Brain microvascular endothelial cell (primary cell): ENCODE measurements at places on chromosomes 11 and 22.
A peak's percentile ranks its signal among the peaks of the same experiment; 100 is the strongest.

GRCh38 chr11:748007-748359, 719 bp downstream of the TALDO1 start:
- no peak for DNase-seq

- peak; percentile 85 for DNase-seq
Observed at GRCh38 chr22:18031695-18032454, 7.5 kb upstream of the MICAL3 start.

GRCh38 chr22:38966380-38966702, 8.9 kb downstream of the APOBEC3A start:
- no peak for DNase-seq

GRCh38 chr22:22026157-22026831, 43.7 kb upstream of the TOP3B start:
- DNase-seq, result no peak

DNA sequence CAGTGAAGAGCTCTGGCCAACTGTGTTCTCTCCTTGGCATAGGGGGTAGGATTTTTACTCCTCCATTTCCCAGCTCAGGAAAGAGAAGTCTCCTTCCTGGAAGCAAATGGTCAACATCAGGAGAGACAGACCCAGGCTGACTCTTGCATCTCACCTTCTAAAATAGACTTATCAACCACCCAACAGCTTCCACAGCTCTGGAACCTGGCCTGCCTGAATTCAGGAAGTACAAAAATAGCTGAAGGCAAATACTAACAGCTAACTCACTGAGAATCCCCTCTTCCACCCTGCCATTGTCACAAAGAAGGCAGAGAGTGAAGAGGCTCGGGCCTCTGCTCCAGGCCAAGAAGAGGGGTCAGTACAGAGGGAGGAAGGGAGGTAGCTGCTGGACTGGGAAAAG, 213.6 kb downstream of the NXPE2 start:
- no peak for DNase-seq

DNA sequence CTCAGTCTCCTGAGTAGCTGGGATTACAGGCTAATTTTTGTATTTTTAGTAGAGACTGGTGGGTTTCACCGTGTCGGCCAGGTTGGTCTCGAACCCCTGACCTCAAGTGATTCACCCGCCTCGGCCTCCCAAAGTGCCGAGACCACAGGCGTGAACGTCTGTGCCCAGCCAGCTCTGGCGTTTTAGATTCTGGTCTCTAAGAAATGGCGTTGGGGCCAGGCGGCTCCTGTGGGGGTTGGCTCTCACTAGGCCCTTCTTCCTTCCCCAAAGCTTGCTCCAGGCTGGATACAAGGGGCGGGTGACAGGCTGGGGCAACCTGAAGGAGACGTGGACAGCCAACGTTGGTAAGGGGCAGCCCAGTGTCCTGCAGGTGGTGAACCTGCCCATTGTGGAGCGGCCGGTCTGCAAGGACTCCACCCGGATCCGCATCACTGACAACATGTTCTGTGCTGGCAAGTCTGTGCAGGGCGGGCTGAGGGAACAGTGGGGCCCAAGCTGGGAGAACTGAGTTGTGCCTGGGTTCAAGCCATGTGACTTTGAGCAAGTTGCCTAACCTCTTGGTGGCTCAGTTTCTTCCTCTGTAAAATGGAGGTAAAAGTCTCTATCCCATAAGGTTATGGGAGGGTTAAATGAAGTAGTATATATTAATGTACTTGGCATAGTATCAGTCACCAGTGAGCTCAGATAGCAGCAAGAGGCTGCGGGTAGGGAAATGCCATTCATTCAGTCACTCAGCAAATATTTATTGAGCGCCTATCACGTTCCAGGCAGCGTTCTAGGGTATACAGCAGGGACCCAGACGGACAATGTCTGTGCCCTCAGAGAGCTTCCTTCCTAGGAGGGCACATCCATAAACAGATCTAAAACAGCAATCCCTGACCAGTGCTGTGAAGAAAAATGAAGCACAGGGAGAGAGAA, 10.4 kb downstream of the F2 start:
- no peak for DNase-seq

DNA sequence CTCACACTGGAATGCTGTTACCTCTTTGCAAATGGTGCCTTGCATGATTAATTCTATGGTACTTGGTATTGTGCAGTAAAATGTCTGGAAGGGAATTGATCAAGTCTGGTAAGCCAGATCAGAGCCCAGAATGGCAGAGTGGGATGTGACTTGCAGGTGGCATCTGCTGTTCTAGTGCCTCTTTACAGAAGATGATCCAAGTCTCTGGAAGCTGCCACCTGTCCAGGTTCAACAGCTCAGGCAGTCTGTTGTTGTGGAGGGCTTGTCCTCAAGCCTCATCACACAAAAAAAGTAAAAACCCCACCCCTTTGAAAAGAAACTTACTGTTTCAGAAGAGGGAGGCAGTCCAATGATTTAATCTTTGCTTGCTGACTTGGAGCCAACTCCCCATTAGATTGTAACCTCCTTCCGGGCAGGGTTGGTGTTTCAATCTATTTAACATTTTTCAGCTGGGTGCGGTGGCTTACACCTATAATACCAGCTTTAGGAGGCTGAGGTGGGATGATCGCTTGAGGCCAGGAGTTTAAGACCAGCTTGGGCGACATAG, 17.1 kb downstream of the ZNRF3 start:
- DNase-seq, result no peak

DNA sequence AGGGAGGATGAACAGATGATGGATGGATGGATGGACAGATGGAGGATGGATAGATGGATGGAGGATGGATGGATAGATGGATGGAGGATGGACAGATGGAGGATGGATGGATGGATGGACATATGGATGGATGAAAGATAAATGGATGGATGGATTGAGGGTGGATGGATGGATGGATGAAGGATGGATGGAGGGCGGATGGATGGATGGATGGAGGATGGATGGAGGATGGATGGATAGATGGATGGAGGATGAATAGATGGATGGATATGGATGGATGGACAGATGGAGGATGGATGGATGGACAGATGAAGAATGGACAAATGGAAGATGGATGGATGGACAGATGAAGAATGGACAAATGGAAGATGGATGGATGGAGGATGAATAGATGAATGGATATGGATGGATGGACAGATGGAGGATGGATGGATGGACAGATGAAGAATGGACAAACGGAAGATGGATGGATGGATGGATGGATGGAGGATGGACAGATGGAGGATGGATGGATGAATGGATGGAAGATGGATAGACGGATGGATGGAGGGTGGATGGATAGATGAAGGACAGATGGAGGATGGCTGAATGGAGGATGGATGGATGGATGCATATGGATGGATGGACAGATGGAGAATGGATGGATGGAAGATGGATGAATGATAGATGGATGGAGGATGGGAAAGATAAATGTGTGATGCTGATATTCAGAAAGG, 7.4 kb downstream of the IFITM10 start:
- no peak for DNase-seq

- DNase-seq, result no peak
Observed at GRCh38 chr11:14942745-14943144, 29.4 kb downstream of the CALCA start.

DNA sequence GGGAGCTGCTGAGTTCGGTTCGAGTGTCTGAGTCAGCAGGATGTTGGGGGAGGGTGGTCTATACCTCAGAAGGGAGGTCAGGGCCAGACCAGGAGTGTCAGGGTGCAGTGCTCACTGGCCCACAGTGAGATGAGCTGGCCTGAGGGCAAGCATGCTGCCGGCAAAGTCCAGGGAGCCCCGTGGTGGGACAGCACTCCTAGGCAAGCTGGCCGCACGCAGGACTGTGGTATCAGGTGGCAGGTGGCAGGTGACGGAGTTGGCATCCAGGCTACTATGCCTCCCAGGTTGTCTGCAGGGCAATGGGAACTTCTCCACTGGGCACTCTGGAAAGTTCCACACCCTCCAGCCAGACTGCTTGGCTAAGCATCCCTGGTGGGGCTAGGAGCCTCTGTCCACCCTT, 4.8 kb downstream of the FGF3 start:
- DNase-seq, result no peak

DNA sequence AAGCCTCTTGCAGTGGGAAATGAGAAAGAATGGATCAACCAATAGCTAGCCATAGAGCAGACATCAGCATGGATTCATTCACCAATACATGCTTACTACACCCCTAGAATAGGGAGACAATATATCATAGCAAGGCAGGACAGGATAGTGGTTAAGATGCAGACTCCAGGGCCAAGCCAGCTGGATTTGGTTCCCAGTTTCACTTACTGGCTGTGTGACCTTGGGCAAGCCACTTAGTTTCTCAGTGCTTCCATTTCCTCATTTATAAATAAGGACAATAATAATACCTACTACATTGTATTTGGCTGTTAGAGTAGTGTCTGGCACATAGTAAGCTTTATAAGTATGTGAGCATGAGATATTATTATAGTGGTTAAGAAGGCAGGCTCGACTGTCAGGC, 7.1 kb downstream of the DCHS1 start:
- DNase-seq, result no peak

- no peak for DNase-seq
Observed at GRCh38 chr22:30250661-30251267, 4.2 kb upstream of the LIF start.

GRCh38 chr11:120031156-120031555, 106.8 kb downstream of the TRIM29 start:
- DNase-seq, result no peak

DNA sequence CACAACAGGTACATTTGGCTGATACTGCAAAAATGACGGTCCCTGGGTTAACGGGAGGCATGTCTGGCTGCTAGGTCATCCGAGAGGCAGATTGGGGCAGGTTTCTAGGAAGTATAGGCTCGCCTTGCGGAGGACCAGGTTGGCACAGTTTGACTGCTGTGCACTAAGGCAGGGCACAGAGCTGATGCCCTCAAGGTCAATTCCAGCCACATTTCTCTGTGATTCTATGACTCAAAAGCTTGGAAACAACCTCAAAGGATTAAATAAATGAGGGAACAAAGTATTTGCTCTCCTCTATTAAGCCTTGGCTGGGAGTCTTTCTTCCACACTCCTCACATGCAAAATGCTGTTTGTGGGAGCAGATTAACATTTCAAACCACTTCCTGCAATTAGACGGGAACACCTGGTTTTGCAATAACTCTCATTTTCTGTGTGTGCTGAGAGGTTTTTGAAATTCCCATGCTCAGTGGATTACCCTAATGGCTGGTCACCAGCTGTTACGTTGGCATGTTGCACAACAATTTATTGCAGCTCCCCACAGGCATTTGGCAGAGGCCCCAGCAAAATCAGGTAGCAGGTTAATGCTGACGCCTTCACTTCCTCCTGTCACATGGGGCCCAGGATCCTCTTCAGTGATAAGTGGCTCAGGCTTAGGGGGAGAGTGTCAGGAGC, 61.0 kb upstream of the PLET1 start:
- peak; percentile 32 for DNase-seq

DNA sequence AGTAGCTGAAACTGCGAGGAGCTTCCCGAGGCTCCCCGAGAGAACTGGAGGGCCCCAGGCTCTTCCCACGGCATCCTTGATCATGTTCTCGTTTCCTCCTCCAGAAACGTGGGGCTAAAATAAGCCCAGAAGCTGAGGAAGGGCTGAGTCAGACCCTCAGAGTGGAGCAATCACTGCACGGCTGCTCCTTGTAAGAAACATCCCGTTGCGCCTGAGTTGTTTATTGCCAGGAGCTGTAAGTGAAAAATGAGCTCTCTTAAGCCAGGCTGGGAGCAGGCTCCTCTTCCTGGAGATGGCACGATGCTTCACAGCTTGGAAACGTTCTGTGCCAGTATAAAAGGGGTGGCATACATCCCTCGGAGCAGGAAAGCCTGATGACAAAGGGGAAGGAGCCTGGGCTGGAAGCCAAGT, 47.3 kb upstream of the SYN3 start:
- no peak for DNase-seq

DNA sequence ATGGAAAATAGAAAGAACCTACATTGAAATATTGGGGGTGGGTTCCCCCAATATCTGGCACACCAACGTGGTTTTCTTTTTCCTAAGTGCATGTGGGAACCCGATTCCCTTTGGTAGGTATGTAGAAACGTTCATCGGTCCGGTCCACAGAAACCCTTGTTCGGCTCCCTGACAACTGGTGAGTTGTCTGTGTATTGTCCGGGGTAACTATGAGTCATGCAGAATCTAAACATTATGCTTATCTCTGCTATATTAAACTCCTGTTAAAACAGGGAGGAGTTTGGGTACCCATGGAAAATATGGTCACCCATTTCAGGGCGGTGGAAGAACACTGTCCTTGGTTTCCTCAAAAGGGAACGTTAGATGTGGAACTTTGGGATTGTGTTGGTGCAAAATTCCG, 25.1 kb upstream of the ALDH3B2 start:
- DNase-seq, result peak; percentile 66

DNA sequence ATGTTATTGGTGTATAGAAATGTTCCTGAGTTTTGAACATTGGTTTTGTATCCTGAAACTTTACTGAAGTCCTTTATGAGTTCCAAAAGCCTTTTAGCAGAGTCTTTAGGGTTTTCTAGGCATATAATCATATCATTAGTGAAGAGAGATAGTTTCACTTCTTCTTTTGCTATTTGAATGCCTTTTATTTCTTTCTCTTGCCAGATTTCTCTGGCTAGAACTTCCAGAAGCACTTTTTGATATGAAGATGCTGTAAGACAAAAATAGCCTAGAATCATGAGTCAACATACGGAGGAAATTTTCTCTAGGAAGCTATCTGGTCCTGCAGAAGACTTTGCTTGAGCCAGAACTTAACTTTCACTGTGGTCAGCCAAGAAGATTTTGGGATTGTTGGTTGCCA, 86.7 kb upstream of the IZUMO1R start:
- no peak for DNase-seq

DNA sequence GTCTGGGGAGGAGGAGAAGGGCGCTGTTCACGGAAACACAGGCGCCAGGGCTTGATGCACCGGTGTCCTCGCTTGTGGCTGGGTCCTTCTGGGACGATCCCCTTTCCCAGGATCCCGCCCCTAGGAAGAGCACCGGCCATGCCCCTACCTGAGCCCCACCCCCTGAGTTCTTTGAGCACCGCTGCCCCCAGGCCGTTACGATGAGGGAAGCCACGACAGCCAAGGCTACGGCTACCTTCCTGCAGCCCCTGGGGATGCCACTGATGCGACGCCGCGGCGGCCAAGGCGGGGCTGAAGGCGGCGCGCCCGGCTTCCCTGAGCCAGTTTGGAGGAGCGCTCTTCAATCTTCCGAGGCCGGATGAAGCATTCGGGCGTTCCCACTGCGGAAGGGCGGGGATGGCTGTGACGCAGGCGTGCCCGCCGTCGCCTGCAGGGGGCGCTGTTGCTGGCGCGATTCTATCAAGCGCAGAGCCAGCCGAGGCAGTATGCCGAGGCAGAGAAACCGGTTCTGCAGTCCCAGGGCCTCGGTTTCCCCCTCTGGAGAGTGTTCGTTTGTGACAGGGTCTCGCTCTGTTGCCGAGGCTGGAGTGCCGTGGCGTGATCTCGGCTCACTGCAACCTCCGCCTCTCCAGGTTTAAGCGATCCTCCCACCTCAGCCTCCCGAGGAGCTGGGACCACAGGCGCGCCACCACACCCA, 9.7 kb upstream of the NEFH start:
- peak; percentile 37 for DNase-seq

DNA sequence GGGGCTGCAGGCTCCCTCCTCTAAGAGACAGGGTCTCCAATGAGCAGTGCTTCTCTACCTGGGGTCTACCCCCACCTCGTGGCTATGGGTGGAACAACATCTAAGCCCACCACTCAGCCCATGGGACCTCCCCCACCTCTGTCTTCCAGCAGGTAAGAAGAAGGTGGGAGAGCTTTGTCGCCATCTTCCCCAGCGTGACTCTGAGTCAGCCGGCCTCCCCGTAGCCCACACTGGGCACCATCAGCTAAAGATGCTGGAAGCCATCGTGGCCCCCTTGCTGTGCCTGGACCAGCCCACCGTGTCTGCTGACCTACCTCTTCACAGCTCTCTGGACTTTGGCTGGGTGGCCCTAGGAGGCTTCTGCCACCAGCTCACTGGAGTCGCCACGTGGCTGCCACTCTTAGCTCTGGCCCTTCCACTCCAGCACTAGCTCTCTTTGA, 944 bp downstream of the C11orf86 start:
- no peak for DNase-seq
